Mesothelial cell of epicardium (in vitro differentiated cells): ENCODE measurements at places on chromosomes 6 and 20. TPM values are rescaled to one million over a fixed set of nuclear protein-coding genes. Genes with fewer than 3 reads are reported as not detected.

DNA sequence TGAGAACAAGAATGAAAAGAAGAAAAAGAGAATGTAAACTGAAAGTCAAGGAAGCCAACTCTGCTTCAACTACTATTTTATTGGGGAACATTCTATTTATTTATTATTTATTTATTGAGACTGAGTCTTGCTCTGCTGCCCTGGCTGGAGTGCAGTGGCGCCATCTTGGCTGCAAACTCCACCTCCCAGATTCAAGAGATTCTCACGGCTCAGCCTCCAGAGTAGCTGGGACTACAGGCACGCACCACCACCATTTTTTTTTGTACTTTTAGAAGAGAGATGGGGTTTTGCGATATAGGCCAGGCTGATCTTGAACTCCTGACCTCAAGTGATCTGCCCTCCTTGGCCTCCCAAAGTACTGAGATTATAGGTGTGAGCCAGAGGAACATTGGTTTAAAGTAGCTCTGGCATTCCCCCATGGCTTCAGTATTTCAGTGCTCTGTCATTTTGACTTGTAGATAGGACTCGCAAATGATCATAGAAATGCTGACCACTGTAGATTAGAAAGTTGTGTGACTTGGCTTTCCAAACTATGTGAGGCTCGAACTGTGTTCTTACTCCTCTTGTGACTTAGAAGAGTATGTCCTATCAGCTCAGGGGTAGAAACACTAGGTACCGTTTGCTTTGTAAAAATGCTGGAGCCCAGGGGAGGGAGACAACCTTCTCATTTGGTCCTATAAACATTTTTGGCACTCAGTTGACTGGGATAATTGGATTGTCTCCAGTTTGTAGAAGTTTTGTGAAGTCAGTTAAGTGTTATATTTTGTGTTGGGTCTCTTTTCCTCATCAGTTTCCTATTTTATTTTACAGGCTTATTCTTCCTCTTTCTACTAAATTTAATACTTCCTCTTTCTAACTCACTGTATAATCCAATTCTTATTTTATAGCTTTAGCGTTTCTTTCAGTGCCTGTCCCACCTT is 544.9 kb upstream of the CITED2 start:
- no peaks in the 10 kb centered on the region for H3K27me3 ChIP-seq
- no peak overlapping the region for H3K4me3 ChIP-seq
- H3K27ac ChIP-seq, result no peak overlapping the region
- H3K4me1 ChIP-seq, result peaks cover 24% of the 10 kb centered on the region
- H3K36me3 ChIP-seq, result no peaks in the 10 kb centered on the region

DNA sequence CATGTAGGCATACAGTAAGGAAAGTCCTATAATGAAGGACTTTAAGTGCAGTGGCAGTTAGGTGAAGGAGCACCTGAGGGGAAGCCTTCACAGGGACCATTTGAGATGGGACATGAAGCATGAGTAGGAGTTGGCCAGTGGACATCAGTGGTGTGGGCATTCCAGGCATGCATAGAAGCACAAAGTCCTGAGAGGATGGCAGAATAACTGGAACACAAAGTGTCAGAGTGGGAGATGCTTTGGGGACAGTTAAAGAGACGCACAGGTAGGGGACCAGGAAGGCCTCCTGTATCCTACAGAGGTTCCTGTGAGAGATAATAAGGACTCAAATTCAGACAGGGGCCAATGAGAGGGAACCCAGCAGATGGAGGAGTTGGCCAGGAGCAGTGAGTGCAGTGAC is 26.4 kb upstream of the EFHC1 start:
- no peak overlapping the region for H3K27ac ChIP-seq
- H3K4me3 ChIP-seq, result no peak overlapping the region
- peaks cover 24% of the 10 kb centered on the region for H3K4me1 ChIP-seq
- no peaks in the 10 kb centered on the region for H3K36me3 ChIP-seq
- DNase-seq, result no peak
- no peaks in the 10 kb centered on the region for H3K27me3 ChIP-seq

- no peak for DNase-seq
- H3K4me1 ChIP-seq, result no peaks in the 10 kb centered on the region
- no peaks in the 10 kb centered on the region for H3K36me3 ChIP-seq
- no peak overlapping the region for H3K27ac ChIP-seq
- peaks cover 6% of the 10 kb centered on the region for H3K27me3 ChIP-seq
Measured at GRCh38 chr6:38818691-38819090, 103.6 kb downstream of the DNAH8 start.

The HEBP2 gene
- total RNA-seq, result 53.4 to 61.5 TPM (median 53.7 TPM) in 3 replicates

The C2 gene
- total RNA-seq, result 1.6 to 2.9 TPM (median 2.7 TPM) in 3 replicates
